SJSA1 (cell line): ENCODE measurements at places on chromosomes 2 and 18. TPM values are rescaled to one million over a fixed set of nuclear protein-coding genes. Genes with fewer than 3 reads are reported as not detected.

The TRABD2A gene
- 11.8 and 18.3 TPM in 2 replicates for total RNA-seq

DNA sequence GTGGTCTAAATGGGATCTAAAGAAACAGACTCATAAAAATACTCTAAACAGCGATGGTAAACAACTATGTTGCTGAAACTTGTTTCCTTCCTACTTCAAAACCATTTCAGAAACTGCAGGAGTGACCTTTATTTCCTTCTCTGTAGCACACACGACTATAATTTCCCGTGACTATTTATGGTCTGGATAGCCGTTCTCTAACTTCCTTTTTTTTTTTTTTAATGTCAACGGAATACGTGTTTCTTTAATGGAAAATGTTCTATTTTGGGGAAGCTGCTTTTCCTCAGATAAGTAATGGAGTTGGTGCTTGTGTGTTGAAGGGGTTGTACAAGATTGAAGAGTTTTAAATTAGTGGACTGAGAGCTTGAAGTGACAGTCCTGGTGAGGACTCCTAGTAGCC, 224.1 kb downstream of the PHLPP1 start:
- no peak overlapping the region for H3K4me3 ChIP-seq
- no peaks in the 10 kb centered on the region for H3K4me1 ChIP-seq
- H3K27ac ChIP-seq = no peak overlapping the region
- no peaks in the 10 kb centered on the region for H3K27me3 ChIP-seq

- no peak for DNase-seq
- no peaks in the 10 kb centered on the region for H3K36me3 ChIP-seq
- H3K4me3 ChIP-seq = no peak overlapping the region
- H3K4me1 ChIP-seq = peaks cover 38% of the 10 kb centered on the region
Measured at GRCh38 chr2:71833272-71833671, 314.4 kb downstream of the CYP26B1 start.

GRCh38 chr2:113962692-113963480, 73.0 kb downstream of the ACTR3 start:
- peaks cover 67% of the 10 kb centered on the region for H3K36me3 ChIP-seq
- H3K4me3 ChIP-seq = no peak overlapping the region
- no peak overlapping the region for H3K27ac ChIP-seq
- DNase-seq = no peak
- H3K4me1 ChIP-seq = peaks cover 3% of the 10 kb centered on the region; the same call in 1 of the 2 replicates

GRCh38 chr2:46717344-46718121, 198.1 kb downstream of the MCFD2 start:
- H3K4me1 ChIP-seq = peaks cover 38% of the 10 kb centered on the region
- no peak for DNase-seq
- H3K4me3 ChIP-seq = peak overlapping the region; percentile 9
- H3K27ac ChIP-seq = peak overlapping the region; percentile 55
- H3K36me3 ChIP-seq = 0 out of 2 replicates have a peak, but pooled peaks cover 8% of the 10 kb centered on the region

DNA sequence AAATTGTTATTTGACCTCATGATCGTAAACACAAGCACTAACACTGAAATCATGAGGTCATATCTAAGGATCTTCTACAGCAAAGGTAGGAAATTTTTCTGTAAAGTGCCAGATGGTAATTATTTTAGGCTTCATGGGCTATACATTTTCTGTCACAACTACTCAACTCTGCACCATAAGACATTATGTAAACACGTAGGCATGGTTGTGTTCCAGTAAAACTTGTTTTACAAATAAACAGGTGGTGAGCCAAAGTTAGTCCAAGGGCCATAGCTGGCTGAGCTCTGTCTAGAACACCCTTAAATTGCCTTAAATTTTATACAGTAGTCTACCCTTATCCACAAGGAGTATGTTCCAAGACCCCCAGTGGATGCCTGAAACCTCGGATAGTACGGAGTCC, 147.3 kb upstream of the CYP1B1 start:
- H3K4me1 ChIP-seq = no peaks in the 10 kb centered on the region
- no peak for DNase-seq
- no peaks in the 10 kb centered on the region for H3K27me3 ChIP-seq
- no peak overlapping the region for H3K27ac ChIP-seq
- H3K4me3 ChIP-seq = no peak overlapping the region
- H3K36me3 ChIP-seq = no peaks in the 10 kb centered on the region

- H3K27me3 ChIP-seq = no peaks in the 10 kb centered on the region
- DNase-seq = no peak
Measured at GRCh38 chr2:146130290-146130689, 1610.4 kb upstream of the ZEB2 start.

DNA sequence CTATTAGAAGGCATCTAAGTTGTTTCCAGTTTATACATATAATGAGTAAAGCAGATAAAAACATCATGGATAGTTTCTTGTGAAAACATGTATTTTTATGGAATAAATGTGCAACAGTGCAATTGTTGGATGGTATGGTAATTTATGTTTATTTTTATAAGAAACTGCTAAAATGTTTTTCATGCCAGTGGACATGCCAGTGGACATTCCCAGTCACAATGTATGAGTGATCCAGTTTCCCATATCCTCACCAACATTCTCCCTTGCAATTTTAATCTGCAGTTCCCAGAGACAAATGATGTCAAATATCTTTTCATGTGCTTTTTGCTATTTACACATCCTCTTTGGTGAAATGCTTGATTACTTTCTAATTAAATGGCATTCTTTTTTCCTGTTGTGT, 818.6 kb downstream of the SUCLG1 start:
- no peaks in the 10 kb centered on the region for H3K27me3 ChIP-seq
- no peaks in the 10 kb centered on the region for H3K4me1 ChIP-seq

DNA sequence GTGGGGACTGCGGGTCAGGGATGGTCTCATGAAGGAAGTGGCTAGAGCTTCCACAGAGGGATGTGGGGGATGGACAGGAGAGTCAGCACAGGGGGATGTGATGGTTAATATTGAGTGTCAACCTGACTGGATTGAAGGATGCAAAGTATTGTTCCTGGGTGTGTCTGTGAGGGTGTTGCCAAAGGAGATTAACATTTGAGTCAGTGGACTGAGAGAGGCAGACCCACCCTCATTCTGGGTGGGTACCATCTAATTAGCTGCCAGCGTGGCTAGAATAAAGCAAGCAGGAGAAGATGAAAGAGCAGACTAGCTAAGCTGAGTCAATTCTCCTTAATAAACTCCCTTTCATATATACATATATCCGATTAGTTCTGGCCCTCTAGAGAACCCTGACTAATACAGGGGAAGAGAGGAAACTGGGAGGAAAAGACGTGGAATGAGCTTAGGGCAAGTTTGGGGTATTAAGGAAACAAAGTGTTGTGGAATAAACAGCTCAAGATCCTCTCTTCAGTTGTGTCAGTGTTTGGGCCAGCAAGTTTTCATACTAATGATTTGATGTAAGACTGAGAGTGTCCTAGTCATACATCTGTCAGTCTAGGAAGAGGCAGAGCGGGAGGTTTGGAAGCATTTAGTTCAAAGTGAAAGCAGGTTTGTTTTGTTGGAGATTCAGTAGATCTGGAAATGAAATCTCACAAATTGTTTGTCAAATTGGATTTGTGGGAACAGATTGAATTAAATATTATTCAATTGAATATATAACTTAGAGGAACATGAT, 135.2 kb upstream of the NT5C1B start:
- H3K36me3 ChIP-seq = no peaks in the 10 kb centered on the region
- DNase-seq = no peak
- H3K4me1 ChIP-seq = 0 out of 2 replicates have a peak, but pooled peaks cover 6% of the 10 kb centered on the region
- H3K27ac ChIP-seq = no peak overlapping the region
- no peak overlapping the region for H3K4me3 ChIP-seq

- peaks cover 37% of the 10 kb centered on the region for H3K4me1 ChIP-seq
- peak within 1 kb of the TSS; percentile 63 for H3K4me3 ChIP-seq
- DNase-seq = peak; percentile 80
- H3K27ac ChIP-seq = peak within 1 kb of the TSS; percentile 93
- H3K27me3 ChIP-seq = no peaks in the 10 kb centered on the region
Measured at GRCh38 chr2:241315879-241316631, at the start of gene SEPTIN2. TSS of gene SEPTIN2 (plus strand) at chr2:241315925. CDS start at chr2:241324233, 8,308 bp downstream.

- H3K4me1 ChIP-seq = no peaks in the 10 kb centered on the region
- no peak for DNase-seq
- H3K27me3 ChIP-seq = no peaks in the 10 kb centered on the region; the same call in 1 of the 2 replicates
- no peak overlapping the region for H3K4me3 ChIP-seq
- H3K27ac ChIP-seq = no peak overlapping the region
- H3K36me3 ChIP-seq = no peaks in the 10 kb centered on the region
Measured at GRCh38 chr2:71173096-71173495, 42.7 kb downstream of the MPHOSPH10 start.
